ENCODE measurements at places on chromosomes 6 and 20.

GRCh38 chr6:108806171-108806570 lies 42.1 kb upstream of the ARMC2 start:
- no peak for DNase-seq

DNA sequence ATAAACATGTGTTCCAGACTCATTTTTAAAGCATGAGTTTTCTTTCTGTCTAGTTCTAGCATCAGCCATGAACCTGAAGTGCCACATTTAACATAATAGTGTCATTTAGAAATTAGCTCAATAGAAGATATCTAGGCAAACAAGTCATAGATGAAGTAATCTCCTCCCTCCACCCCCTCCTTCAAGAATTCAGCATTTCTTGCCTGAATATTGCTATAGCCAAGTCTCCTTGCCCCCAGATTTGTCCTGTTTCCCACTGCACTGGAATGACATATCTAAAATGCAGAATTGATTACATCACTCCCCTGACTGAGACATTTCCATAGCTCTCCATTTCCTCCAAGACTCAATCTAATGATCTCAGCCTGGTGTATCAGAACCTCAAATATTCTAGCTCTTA lies 134.9 kb upstream of the BACH2 start:
- peak; percentile 30 for DNase-seq

DNA sequence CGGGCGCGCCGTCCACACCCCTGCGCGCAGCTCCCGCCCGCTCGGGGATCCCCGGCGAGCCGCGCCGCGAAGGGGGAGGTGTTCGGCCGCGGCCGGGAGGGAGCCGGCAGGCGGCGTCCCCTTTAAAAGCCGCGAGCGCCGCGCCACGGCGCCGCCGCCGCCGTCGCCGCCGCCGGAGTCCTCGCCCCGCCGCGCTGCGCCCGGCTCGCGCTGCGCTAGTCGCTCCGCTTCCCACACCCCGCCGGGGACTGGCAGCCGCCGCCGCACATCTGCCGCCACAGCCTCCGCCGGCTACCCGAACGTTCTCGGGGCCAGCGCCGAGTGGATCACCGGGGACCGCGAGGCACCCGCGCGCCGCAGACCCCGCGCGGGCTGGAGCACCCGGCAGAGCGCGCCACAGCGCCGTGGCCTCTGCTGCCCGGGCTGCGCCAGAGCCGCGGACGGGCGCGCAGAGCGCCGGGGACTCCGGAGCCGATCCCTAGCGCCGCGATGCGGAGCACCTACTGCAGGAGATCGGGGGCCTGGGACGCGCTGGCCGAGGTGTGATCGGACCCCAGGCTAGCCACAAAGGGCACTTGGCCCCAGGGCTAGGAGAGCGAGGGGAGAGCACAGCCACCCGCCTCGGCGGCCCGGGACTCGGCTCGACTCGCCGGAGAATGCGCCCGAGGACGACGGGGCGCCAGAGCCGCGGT lies at the start of gene BMP2:
TSS of gene BMP2 (plus strand) at position 151 of the 692 bp plus-strand sequence. CDS start 2,441 bp downstream, outside the sequence.
- peak; percentile 65 for DNase-seq

GRCh38 chr6:48073976-48074767 lies 36.8 kb downstream of the PTCHD4 start:
- peak; percentile 34 for DNase-seq

Data from astrocyte (in vitro differentiated cells and primary cell).